ENCODE measurements at places on chromosomes 3 and 15.

- no peak for DNase-seq
Measured at GRCh38 chr3:193865339-193865738, 270.6 kb upstream of the HES1 start.

DNA sequence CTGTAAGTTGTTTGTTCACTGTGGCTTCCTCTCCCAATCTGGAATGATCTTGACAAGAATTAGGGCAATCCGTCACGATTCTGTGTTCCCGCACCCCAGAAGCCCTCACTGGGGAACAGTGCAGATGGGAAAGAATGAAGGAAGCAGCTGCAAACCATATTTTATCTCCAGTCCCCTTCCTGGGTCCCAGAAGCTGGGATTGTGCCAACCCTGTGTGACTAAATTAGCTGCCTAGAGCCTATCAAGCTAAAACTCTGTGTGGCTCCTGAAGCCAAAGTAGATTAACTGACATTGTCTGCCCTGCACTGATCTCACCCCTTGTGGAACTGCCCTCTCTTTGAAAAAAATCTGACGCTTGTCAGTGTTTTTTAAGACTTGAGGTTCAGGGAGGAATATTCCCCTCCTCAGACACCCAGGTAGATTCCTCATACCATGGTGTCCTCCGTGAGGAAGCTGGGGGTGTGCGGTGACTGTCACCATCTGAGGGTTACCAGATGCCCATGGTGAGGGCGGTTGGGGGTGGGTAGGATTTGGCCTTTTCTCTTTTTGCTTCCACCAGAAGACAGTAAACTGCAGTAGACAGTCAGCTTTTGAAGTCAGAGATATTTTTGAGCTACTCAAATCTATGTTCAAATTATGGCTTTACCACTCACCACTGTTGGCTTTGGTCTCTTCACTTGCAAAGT is 358.3 kb upstream of the TPM1 start:
- DNase-seq = no peak

DNA sequence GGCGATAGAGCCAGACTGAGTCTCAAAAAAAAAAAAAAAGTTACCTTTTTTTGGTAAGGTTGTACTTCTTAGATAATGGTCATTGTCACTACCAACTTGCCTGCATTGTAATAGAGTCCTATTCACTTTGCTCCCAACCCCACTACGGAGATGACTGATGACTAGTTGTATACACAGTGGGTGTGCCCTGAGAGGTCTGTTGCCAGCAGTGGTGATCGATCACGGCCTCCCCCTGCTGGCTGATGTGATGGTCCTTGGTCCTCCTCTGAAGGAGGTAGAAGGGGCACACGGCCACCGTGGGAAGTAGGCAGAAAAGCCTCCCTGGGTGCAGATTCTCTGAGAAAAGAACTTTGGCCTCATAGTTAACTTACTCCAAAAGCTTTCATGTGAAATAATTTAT is 10.7 kb downstream of the GCNT3 start:
- DNase-seq = no peak

GRCh38 chr3:76131396-76132153 is 346.2 kb upstream of the ZNF717 start:
- DNase-seq = no peak

DNA sequence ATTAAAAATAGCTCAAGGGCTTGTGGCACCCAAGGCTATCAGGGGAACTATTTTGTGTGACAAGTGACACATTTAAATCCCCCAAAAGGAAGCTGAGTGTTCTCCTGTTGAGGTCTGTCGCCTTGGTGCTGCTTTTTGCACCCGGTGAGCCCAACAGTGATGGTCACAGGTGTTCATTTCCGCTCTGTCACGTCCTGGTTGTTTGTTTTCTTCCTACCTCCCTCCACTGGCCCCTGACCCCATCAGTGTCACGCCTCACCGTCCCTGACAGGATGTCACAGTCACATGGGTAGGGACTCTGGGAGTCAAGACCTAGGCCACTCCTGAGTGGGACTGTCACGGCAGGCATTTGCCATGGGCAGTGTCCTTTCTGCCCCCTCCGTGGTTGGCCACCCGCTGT is 11.2 kb downstream of the SLCO3A1 start:
- no peak for DNase-seq

GRCh38 chr15:88950600-88951160 is 37.5 kb upstream of the MFGE8 start:
- DNase-seq = no peak

GRCh38 chr15:68488966-68489365 is 57.0 kb upstream of the ITGA11 start:
- DNase-seq = no peak

GRCh38 chr15:97521381-97522285 is 438.9 kb upstream of the ARRDC4 start:
- DNase-seq = no peak

DNA sequence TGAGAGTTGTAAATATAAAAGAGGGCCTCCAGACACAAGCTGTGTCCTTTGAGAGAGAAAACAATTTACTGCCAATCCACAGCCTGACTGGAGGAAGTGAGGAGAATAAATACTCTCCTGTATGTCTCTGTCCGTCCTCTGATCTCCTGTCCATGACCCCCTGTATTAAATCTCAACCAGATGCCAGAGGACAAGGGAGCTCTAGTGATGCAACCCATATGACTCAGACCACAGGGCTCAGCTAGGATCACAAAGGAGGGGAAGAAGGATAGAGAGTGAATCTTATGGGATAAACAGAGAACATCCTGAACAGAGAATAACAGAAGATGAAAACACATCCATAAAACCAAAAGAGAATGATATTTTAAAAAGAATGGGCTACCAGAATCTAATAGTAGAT is 482.6 kb downstream of the PLOD2 start:
- no peak for DNase-seq

DNA sequence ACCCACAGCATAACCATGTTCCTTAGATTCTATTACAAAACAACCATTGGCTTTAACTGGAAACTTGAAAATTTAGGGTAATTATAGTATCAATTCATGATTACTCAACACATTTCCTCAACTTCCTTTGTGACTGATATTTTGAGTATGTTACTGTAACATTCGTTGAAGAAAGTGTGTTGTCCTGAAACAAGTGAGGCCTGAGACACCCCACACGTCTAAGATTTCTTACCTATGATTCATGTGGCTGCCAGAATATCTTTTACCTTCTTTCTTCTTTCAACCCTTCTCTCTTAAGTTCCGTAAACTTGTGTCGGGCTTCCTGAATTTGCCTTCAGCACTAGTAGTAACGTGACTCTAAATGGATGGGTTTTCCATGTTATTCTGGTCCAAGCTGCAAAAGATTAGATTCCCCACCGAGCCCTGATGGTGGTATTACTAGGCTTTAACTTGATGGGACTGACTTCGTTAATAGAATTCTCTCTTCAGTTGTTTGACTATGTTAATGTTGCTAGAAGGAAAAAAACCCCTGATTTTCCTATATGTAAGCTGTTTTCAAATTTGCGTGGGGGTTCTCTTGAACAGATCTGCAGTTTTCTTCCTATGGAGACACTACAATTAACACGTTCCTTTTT is 296.0 kb upstream of the ICE2 start:
- DNase-seq = no peak

All from NCI-H1694 treated with DMSO at 0.1 percent for 48 hours (cell line).